Cardiac atrium fibroblast (primary cell): ENCODE measurements at places on chromosomes 7 and 10. TPM values are rescaled to one million over a fixed set of nuclear protein-coding genes. Genes with fewer than 3 reads are reported as not detected.

Gene RHOBTB1
- total RNA-seq = 7.8 and 9.4 TPM in 2 replicates

Gene GPR26
- total RNA-seq = not detected in 2 replicates

Gene FAM131B
- total RNA-seq = 0.36 and 0.97 TPM in 2 replicates

Gene TRPV5
- not detected in 2 replicates for total RNA-seq

Gene CALY
- total RNA-seq = not detected in 2 replicates

Gene FFAR4
- not detected in 2 replicates for total RNA-seq

Gene BMI1
- total RNA-seq = 36.8 and 69.5 TPM in 2 replicates

Gene TLL2
- under 0.01 TPM in 1 of 2 replicates, not detected in the other for total RNA-seq

Gene PAX2
- not detected in 2 replicates for total RNA-seq

Gene TACC2
- 5.2 and 7.9 TPM in 2 replicates for total RNA-seq

Gene AS3MT
- 1.3 and 2.9 TPM in 2 replicates for total RNA-seq

Gene SCD
- 143 and 452 TPM in 2 replicates for total RNA-seq

Gene IL15RA
- total RNA-seq = 9.1 and 16.4 TPM in 2 replicates

Gene BET1
- total RNA-seq = 53.6 and 54.3 TPM in 2 replicates

Gene BAMBI
- 41.5 and 64.5 TPM in 2 replicates for total RNA-seq

Gene IQUB
- under 0.01 and 0.54 TPM in 2 replicates for total RNA-seq

Gene OR2A7
- not detected in 2 replicates for total RNA-seq

Gene EIF4EBP2
- total RNA-seq = 35.6 and 49.1 TPM in 2 replicates

Gene OR6B1
- not detected in 2 replicates for total RNA-seq

Gene WNT2
- not detected in 2 replicates for total RNA-seq

Gene MUC3A
- not detected in 2 replicates for total RNA-seq

Gene CALML3
- not detected in 2 replicates for total RNA-seq

Gene AQP1
- total RNA-seq = 4.4 and 7.9 TPM in 2 replicates

Gene FOXP2
- 0.16 TPM in 1 of 2 replicates, not detected in the other for total RNA-seq

Gene AASS
- 8.6 and 9.2 TPM in 2 replicates for total RNA-seq

Gene STEAP4
- total RNA-seq = 2.0 and 38.9 TPM in 2 replicates

Gene BICC1
- 81.6 and 121 TPM in 2 replicates for total RNA-seq

Gene BLNK
- total RNA-seq = not detected in 2 replicates

Gene SORCS1
- not detected in 2 replicates for total RNA-seq

Gene SYT15B
- total RNA-seq = under 0.01 and 0.16 TPM in 2 replicates

Gene PRF1
- not detected in 2 replicates for total RNA-seq

Gene ITPRID1
- total RNA-seq = not detected in 2 replicates

Gene SPAM1
- not detected in 2 replicates for total RNA-seq

Gene PRR15
- total RNA-seq = 21.1 and 41.9 TPM in 2 replicates

Gene HOXA7
- total RNA-seq = not detected in 2 replicates

Gene TET1
- total RNA-seq = 2.6 and 4.9 TPM in 2 replicates

Gene SFTPD
- total RNA-seq = 0.36 TPM in 1 of 2 replicates, not detected in the other

Gene NANOS1
- total RNA-seq = 8.7 and 14.3 TPM in 2 replicates

Gene NEUROG3
- not detected in 2 replicates for total RNA-seq

Gene ARL5B
- 11.6 and 13.0 TPM in 2 replicates for total RNA-seq

Gene TRIM50
- total RNA-seq = not detected in 2 replicates

Gene UROS
- total RNA-seq = 52.9 and 73.5 TPM in 2 replicates

Gene EPO
- total RNA-seq = not detected in 2 replicates

Gene SFRP4
- total RNA-seq = 5.2 and 7.8 TPM in 2 replicates

Gene HDAC9
- 3.7 and 6.9 TPM in 2 replicates for total RNA-seq

Gene ARID5B
- total RNA-seq = 57.2 and 60.9 TPM in 2 replicates

Gene CHCHD2
- total RNA-seq = 382 and 398 TPM in 2 replicates

Gene GIMAP8
- under 0.01 and 0.81 TPM in 2 replicates for total RNA-seq

Gene AGR3
- not detected in 2 replicates for total RNA-seq
